ENCODE measurements at places on chromosomes 13 and 19. TPM values are rescaled to one million over a fixed set of nuclear protein-coding genes. Genes with fewer than 3 reads are reported as not detected.
A peak's percentile ranks its signal among the peaks of the same experiment; 100 is the strongest.

The INSR gene
- 82.3 TPM for total RNA-seq

DNA sequence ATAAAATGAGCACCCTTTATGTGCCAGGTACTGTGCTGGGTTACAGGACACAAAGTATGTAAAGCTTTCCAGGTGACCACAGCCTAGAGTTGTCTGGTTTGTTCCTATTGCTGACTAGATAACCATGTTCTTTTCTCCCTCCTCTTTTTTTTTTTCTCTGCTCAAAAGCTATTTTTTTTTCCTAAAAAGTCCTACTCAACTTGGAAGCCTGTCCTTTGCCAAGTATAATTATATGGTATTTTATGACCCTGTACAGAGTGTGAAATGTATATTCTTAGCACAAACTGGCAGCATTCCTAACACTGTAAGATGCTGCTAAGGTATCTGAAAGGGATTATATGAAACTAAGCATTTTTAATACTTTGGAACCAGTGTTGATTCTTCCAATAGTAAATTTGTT, 171.0 kb downstream of the GPC6 start:
- no peak for DNase-seq

- DNase-seq: peak; percentile 98
These were observed at the start of gene ZNF844 for GRCh38 chr19:12064590-12065538. Gene ZNF844, plus strand, starts transcription at chr19:12064731. Its CDS starts 143 bp downstream, at chr19:12064874.

DNA sequence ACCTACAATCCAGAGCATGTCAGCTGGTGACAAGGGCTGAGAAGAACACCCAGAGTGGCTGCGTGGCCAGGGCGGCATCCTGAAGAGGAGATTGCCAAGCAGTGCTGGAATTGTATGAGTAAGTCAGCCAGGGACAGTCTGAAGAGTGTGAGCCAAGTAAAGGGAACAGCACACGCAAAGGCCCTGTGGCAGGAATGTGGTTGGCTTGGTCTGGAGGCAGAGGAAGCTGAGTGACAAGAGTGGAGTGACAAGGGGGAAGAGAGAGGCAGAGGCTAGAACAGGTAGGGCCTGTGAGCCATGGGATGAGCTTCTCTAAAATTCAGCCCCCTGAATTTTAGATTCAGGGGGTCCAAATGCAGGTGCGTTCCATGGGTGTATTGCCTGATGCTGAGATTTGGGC, 53.7 kb upstream of the UQCRFS1 start:
- DNase-seq: no peak

DNA sequence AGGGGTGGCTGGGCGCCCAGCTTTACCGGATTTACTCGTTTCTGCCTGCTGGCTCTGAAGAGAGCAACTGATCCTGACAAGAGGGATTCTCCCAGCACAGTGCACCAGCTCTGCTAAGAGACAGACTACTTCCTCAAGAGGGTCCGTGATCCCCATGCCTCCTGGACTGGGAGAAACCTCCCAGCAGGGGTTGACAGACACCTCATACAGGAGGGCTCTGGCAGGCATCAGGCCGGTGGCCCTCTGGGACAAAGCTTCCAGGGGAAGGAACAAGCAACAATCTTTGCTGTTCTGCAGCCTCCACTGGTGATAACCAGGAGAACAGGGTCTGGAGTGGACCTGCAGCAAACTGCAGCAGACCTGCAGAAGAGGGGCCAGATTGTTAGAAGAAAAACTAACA, 1192.5 kb upstream of the PRR20A start:
- DNase-seq: no peak

All from stomach (tissue), 19 donors.